Ovary (tissue), 10 donors: ENCODE measurements at places on chromosomes 13 and 19. TPM values are rescaled to one million over a fixed set of nuclear protein-coding genes. Genes with fewer than 3 reads are reported as not detected.

ZNF439 gene
- total RNA-seq, result 7.1 TPM

- H3K36me3 ChIP-seq, result no peaks in the 10 kb centered on the region
- H3K27me3 ChIP-seq, result no peaks in the 10 kb centered on the region
- no peak for DNase-seq
- H3K4me1 ChIP-seq, result no peaks in the 10 kb centered on the region
- H3K27ac ChIP-seq, result no peak within 1 kb of the TSS
- H3K4me3 ChIP-seq, result no peak within 1 kb of the TSS
These were observed at the start of gene SMIM24 for GRCh38 chr19:3480383-3481091. Gene SMIM24, minus strand, starts transcription at chr19:3480525. Its CDS starts 62 bp downstream, at chr19:3480463.

GRCh38 chr13:50224534-50224933, 209.3 kb downstream of the KCNRG start:
- H3K27me3 ChIP-seq, result no peaks in the 10 kb centered on the region
- no peak for DNase-seq
- no peaks in the 10 kb centered on the region for H3K36me3 ChIP-seq

DNA sequence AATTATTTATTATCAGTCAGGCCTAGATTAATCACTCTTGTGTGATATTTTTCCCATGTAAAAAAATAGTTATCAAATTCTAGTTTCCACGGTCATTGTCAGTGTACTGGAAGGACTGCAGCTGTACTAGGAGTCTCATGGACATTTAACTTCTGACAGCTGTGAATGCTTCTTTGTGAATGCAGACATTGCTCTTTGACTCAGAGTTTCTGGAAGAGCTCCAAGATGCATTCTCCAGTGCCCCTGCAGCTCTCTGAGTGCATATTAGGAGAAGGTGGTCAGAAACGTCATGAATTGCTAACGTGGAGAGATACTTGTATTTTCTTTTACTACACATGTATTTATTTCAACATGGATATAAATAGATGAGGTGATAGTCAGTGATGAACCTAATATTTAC, 9.7 kb upstream of the SLITRK5 start:
- DNase-seq, result no peak
- no peaks in the 10 kb centered on the region for H3K36me3 ChIP-seq
- no peaks in the 10 kb centered on the region for H3K4me1 ChIP-seq
- no peaks in the 10 kb centered on the region for H3K27me3 ChIP-seq
- no peak overlapping the region for H3K4me3 ChIP-seq
